ENCODE measurements at places on chromosomes 4 and X. TPM values are rescaled to one million over a fixed set of nuclear protein-coding genes. Genes with fewer than 3 reads are reported as not detected.

GPR101 gene
- not detected for polyA plus RNA-seq

GRCh38 chr4:146790515-146790914, 151.8 kb downstream of the POU4F2 start:
- H3K36me3 ChIP-seq: no peaks in the 10 kb centered on the region
- H3K27ac ChIP-seq: no peak overlapping the region
- no peaks in the 10 kb centered on the region for H3K4me1 ChIP-seq
- H3K4me3 ChIP-seq: no peak overlapping the region
- H3K27me3 ChIP-seq: no peaks in the 10 kb centered on the region

DNA sequence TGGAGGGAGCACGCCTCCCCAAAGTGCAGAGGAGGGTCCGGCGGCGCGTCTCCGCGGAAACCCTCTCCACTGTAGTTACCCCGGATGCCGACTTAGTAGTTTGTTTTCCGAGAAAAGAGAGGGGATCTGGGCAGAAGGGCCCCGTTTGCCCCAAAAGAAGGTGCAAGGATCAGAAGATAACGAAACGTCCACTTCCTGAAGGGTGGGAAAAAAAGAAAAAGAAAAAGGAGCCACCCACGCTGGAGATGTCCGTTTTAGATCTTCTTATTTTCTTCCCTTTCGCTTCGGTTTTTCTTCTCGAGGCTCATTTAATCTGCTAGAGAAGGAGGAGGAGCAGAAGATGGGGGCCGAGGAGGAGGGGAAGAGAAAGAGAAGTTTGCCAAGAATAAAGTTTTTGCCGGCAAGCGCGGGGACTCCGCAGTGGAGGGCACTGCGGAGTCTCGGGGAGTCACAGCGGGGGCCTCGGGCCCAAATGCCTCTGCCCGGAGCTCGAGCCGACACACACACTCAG, 517 bp downstream of the LEF1 start:
- DNase-seq: peak; percentile 55
- peaks cover 62% of the 10 kb centered on the region for H3K4me1 ChIP-seq
- peaks cover 9% of the 10 kb centered on the region for H3K36me3 ChIP-seq

GRCh38 chr4:151152028-151152427, 52.6 kb downstream of the RPS3A start:
- no peak for DNase-seq
- H3K27me3 ChIP-seq: no peaks in the 10 kb centered on the region
- no peaks in the 10 kb centered on the region for H3K36me3 ChIP-seq
- no peak overlapping the region for H3K27ac ChIP-seq
- no peaks in the 10 kb centered on the region for H3K4me1 ChIP-seq

GRCh38 chr4:142110136-142110535, 473.8 kb downstream of the IL15 start:
- no peak overlapping the region for H3K27ac ChIP-seq
- H3K4me3 ChIP-seq: no peak overlapping the region
- no peaks in the 10 kb centered on the region for H3K4me1 ChIP-seq
- DNase-seq: no peak

- H3K27ac ChIP-seq: no peak overlapping the region
- peaks cover 5% of the 10 kb centered on the region for H3K27me3 ChIP-seq
- no peak overlapping the region for H3K4me3 ChIP-seq
- peaks cover 14% of the 10 kb centered on the region for H3K4me1 ChIP-seq
Observed at GRCh38 chr4:74447636-74448233, 2.8 kb downstream of the AREG start.

DNA sequence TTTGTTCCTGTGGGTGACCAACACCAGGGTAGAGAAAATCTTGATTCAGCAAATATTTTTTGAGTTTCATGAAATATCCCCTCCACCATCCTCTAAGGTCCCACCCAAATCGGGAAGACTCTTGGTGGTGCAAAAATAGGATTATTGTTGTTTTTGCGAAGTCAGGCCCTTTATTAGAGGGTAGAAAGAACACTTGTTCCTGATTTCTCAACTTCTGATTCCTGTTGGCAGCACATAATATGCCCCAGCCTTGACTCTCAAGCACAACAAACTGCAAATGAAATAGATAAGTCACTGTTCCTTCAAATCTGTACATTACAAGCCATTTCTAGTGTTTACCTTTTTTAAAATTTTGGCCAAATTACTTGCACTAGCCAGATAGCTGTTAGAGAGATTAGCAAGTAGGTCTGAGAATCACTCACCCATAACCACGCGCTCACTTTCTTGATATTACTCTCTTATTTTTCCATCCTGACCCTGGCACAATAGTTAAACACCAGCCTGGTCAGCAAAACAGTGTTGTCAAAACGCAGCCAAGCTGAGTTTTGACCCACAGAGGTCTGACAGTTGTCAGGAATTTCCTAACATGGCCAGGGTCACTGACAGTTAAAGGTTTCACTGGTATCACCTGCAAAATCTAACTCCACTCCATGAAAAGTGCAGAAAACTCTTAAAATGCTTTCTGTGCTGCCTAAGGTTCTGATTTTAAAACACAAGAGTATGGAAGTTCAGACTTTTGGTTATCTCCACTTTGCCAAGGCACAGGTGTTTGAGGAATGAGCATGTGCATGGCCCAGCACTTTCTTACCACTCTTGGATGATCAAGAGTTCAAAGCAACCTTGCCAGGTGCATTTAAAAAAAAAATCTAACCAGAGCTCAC, 69.8 kb downstream of the RBM47 start:
- H3K27ac ChIP-seq: no peak overlapping the region
- DNase-seq: no peak
- no peaks in the 10 kb centered on the region for H3K4me1 ChIP-seq

DNA sequence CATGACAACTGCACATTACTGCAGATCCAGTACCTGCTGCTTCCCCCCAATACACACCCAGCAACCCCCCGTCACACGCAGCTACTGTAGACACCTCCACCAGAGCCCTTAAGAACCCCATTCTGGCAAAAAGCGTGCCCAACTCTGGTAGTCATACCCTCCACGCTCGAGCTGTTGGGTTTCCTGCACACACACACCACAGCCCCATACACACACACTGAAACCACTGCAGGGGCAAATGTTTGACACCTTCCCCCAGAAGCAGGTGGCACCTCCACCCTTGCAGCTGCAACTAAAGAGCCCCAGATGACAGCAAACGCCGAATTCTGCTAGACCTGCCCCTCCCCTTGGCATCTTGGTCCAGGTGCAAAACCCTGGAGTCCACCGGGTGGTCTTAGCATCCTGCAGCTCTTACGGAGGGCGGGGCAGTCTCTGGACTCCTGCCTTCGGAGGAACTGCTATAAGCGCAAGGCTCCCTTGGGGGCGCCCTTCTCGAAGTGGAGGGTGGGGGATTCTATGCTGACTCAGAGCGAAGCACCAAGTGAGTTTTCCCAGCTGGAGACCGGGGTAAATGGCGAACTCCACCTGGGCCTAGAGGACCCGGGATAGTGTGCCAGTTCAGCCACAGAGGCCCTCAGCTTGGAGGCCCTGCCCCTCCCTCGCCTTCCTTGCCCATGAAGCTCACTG, 1.5 kb downstream of the FRMPD3 start:
- no peak for DNase-seq
- no peak overlapping the region for H3K4me3 ChIP-seq
- H3K27me3 ChIP-seq: peaks cover 4% of the 10 kb centered on the region
- no peak overlapping the region for H3K27ac ChIP-seq

DNA sequence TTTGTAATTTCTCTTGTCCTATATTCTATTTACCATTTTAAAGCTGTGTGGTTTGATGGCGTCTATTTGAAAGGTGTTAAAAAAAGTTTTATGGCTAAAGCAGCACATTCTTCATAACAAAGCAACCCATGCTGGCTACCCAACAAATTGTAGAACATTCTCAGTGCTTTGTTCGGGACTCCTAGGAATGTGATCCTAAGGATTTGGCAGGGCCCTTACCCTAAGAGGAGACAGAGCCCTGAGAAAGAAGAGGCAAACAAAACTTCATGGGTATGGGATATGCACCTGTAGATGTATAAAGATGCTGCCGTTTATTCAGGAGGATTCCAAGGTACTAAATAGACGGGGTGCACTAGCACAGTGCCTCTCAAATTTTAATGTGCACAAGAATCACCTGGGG, 370.8 kb upstream of the DIPK2B start:
- no peak overlapping the region for H3K4me3 ChIP-seq
- no peaks in the 10 kb centered on the region for H3K4me1 ChIP-seq
- no peak overlapping the region for H3K27ac ChIP-seq

DNA sequence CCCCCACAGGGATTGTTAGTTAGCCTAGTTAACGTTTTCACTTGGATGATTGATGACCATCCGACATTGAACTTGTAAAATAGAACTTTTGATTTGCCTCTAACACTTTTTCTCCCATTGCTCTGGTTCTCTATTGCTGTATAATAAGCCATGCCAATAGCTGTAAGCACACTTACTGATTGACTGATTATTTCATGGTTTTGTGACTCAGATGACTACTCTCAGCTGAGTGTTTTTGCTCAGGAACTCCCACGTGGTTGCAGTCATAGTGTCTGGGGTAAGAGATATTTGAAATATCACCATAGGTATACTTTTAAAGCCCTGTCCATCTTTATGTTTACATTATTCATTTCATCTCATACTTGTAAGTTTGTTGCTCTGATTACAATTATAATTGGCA, 1285.5 kb downstream of the STIM2 start:
- H3K27ac ChIP-seq: no peak overlapping the region
- H3K4me1 ChIP-seq: no peaks in the 10 kb centered on the region
- H3K27me3 ChIP-seq: no peaks in the 10 kb centered on the region
- H3K4me3 ChIP-seq: no peak overlapping the region
- no peak for DNase-seq
- H3K36me3 ChIP-seq: no peaks in the 10 kb centered on the region

DNA sequence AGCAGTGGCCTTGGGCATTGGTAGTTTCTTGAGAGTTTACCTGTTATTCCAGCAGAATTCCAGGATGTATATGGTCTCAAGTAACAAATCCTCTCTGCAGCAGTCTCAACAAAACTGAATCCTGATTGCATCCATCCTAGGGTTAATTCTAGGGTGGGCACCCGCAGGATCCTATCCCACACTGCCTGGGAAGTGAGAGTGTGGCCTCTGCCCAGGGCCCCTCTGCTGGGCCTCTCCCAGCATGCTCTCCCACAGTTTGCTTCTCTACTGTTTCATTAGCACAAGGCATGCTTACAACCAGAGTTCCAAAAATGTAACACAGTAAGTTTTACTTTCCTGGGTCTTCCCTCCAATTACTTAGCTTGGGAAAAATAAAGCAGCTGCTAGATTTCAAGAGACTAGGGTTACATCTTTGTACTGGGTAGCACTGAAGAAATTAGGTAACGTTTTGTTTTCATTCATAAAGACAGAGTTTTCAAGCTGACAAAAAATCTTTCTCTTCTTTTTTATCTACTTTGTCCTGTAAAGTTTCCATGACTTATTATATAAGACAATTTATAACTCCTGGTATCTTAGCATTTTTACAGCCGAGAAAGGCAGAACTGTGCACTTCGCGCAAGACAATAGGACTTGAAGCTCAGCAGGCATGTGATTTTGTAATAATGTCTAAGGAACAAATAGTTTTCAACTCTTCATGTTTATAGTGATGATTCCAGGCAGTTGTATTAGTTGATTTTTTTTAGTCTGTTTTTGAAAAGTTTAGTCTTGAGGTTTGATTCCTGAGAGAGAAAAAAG, 131.2 kb upstream of the PCDH18 start:
- H3K27me3 ChIP-seq: no peaks in the 10 kb centered on the region
- no peak overlapping the region for H3K27ac ChIP-seq
- no peak for DNase-seq
- no peaks in the 10 kb centered on the region for H3K4me1 ChIP-seq
- no peaks in the 10 kb centered on the region for H3K36me3 ChIP-seq
- no peak overlapping the region for H3K4me3 ChIP-seq

GRCh38 chrX:56986138-56986537, 9.2 kb downstream of the SPIN3 start:
- H3K27ac ChIP-seq: no peak overlapping the region
- no peaks in the 10 kb centered on the region for H3K27me3 ChIP-seq
- H3K36me3 ChIP-seq: peaks cover 14% of the 10 kb centered on the region
- peaks cover 7% of the 10 kb centered on the region for H3K4me1 ChIP-seq

DNA sequence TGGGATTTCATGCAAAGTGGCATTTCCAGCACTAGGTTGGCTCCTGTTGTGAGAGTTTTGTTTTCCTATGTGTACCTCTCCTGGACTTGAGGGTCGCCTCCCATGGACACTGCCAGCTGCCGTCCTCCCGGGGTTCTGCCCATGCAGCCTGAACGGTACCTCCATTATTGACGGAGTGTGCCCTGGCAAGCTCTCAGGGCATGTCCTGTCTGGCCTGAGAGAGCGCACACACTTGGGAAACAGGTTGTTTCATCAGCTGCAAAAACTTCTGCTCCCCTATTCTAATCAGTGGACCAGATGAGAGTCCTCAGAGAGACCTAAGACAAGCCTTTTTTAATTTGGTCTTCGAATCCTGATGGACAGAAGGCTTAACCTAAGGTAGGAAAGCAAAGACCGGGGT, 56.6 kb upstream of the HOPX start:
- no peak overlapping the region for H3K4me3 ChIP-seq
- no peaks in the 10 kb centered on the region for H3K27me3 ChIP-seq
- no peaks in the 10 kb centered on the region for H3K36me3 ChIP-seq
- H3K27ac ChIP-seq: no peak overlapping the region
- no peak for DNase-seq

DNA sequence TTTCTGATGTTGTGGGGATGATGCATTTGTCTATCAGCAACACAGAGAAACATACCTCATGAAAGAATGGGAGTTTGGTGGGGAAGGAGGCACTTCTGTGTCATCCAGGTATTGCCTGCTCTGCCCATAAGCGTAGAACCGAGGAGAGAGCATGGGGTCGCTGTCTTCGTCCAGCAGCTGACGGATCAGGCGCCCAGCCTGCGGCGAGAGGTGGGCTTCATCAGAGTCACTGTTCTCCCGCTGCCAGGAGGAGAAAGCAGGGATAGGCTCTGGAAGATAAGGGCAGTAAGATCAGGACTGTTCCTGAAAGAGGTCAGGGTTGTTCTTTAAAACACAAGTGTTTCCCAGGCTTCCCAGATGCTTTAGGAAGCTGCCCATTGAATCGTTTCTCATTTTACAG, 52.7 kb upstream of the NAP1L5 start:
- no peaks in the 10 kb centered on the region for H3K4me1 ChIP-seq
- no peak overlapping the region for H3K4me3 ChIP-seq
- no peak overlapping the region for H3K27ac ChIP-seq

DNA sequence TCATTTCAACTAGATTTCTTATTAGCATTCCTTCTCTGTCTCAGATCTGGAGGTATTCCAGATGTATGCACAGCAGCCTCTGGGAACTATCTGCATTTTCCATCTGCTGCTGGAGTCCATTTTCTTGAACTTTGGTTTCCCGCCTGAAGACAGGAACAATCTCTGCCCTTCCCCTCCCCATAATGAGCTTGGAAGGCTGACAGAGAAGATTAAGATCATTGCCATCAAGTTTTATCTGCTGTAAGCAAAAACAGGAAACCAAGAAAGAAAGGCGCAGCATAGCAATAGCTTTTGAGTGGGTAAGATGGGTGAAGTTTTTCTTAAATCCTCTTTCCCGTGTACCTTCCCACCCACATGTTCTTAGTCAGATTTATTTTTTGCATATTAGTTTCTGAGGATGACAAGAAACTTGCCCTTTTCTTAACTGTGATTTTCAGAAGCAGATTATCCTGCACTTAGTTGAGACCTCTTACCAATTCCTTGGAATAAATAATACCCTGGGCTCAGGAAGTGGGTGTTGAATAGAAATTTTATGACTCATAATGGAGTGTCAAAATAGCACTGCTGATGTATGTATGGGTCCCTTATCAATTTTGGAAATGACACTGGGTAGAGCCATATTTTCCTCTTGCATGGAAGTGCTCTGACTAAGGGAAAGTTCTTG, 78.3 kb downstream of the CT47B1 start:
- no peak overlapping the region for H3K4me3 ChIP-seq
- H3K4me1 ChIP-seq: no peaks in the 10 kb centered on the region
- peaks cover 2% of the 10 kb centered on the region for H3K27me3 ChIP-seq
- no peaks in the 10 kb centered on the region for H3K36me3 ChIP-seq

- H3K27me3 ChIP-seq: no peaks in the 10 kb centered on the region
- no peak overlapping the region for H3K4me3 ChIP-seq
- no peak for DNase-seq
- no peaks in the 10 kb centered on the region for H3K4me1 ChIP-seq
- no peak overlapping the region for H3K27ac ChIP-seq
Observed at GRCh38 chrX:23937100-23937499, 29.3 kb downstream of the CXorf58 start.
